ENCODE measurements at places on chromosomes 16 and 17.

DNA sequence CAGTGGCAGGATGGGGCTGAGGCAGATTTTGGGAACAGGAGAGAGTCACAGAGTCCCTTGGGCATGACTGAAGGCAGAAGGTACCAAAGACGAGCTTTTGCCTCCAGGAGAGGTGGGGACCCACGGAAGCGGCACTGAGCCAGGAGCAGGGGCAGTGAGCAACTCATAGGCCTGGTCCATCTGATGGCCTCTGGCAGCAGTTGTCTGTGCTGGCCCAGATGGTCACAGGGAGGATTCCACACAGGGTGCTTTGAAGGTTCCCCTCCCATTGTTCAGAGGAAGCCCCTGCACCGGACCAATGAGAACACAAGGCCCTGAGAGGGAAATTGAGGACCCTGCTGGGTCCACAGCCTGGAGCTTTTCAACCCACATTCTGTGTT lies 360.3 kb upstream of the TNRC6C start:
- DNase-seq, result no peak

DNA sequence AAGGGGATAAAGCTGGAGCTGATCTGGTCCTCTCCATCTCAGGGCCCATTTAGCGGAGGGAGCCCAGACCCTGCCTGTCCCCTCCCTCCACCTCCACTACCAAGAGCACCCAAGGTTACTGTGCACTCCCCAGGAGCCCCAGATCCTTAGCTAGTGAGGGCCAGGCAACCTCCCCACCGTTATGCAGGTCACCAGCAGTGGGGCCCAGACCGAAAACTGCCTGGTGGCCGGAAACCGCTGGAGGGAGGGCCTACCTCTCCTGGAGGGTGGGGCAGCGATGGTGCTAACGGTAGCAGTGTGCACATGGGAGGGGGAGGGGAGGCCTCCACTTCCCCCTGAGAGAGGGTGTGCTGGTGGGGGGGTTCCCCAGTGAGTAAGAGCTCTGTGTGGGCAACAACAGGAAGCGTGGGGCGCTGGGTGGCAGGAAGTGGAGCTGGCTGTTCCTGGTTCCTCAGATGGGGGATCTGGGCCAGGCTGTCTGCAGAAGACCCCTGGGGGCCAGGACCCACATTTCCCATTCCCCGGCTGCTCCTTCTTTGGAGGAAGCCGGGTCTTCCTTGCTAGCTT lies 4.4 kb downstream of the FMNL1 start:
- no peak for DNase-seq

- DNase-seq, result no peak
Measured at GRCh38 chr17:51739245-51739886, 419.1 kb downstream of the CA10 start.

DNA sequence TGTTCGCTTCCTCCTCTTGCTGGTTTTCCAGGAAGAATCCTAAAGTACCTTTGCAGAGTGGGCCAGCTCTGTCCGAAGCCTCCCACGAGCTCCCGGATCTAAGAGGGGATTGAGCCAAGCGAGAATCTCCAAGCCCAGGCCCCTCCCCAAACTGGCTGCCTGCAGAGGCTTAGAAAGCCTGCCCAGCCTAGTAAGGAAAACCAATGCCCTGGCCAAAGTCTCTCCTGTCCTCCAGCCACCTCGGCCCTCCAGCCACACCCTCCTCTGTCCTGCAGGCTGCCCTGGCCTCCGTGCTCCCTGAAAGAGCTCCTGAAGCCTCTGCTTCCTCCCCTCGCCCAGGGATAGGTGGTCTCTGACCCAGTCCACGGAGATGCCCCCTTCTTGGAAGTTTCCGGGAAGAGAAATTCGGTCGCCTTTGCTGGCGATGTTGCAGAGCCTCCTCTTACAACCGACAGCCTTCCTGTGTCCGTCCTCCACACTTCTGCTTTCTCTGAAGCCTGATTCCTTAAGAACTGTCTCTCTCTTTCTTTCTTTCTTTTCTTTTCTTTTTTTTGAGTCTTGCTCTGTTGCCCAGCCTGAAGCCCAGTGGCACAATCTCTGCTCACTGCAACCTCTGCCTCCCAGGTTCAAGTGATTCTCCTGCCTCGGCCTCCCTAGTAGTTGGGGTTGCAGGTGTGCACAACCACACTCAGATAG lies 54.9 kb upstream of the TOB1 start:
- no peak for DNase-seq

GRCh38 chr17:73363442-73364154 lies 51.8 kb upstream of the CDC42EP4 start:
- DNase-seq, result no peak

DNA sequence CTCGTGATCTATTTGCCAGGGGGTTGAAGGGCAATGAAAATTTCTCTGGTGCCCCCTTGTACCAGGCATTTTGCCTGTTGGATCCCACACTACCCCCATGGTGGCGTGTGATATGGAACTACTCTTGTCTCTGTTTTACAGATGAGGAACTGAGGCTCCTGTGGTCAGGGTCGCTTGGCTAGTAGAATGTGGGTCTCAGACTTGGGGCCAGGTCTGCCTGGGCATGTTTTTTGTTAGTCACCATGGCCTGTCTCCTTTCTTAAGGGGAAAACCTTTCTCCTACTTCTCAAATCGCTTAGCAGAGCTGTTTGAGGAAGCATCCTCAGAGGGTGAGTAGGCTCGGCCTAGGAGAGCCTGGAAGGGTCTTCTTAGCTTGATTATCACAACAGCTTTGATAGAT lies 51.2 kb downstream of the CLEC16A start:
- DNase-seq, result no peak

DNA sequence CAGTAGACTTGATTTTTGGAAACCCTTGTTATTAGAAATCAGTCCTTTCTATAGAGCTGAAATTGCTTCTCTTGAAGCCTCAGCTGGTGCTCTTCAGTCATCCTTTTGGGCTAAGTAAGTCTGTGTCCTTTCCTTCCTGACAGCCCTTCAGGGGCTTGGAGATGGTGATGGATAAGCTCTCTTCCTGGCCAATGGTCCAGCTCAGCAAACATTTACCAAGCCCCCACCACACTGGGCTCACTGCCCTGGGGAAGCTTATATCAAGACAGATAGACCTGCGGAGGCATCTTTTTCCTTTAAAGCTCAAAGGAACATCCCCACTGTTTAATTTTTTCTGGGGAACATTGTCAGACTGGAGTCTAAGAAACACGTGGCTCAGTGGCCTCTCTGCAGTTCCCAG lies 139.6 kb downstream of the HAPSTR1 start:
- DNase-seq, result no peak

- no peak for DNase-seq
Measured at GRCh38 chr16:4691666-4692412, 1.5 kb upstream of the NUDT16L1 start.

GRCh38 chr17:69147460-69147859 lies 5.8 kb upstream of the ABCA6 start:
- no peak for DNase-seq

DNA sequence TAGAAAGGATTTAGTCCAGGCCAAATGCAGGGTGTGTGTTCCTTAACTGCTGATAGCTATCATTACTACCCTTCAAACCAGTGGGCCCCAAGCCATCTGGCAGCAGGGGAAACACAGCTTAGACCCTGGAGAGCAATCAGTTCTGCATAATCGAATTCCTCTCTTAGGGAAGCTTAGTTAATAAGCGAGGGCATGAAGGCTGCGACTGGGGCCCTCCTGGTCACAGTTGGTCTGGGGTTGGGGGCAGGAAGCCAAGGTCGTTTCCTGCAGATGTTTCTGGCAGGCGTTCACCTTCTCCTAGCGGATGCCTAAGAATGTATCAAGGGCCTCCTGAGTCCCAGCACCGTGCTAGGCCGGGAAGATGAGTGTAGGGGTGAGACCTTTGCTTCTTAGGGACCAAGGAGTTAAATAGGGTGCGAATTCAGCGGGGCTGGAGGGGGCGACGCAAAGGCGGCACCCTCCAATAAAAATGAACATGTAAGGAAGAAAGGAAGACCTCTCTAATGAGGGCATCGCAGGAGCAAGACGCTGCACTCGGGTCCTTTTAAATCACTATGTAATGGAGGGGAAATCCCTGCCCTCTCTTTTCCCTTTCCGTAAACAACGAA lies 16.5 kb upstream of the EEF2K start:
- DNase-seq, result no peak

GRCh38 chr17:71809537-71809936 lies 311.3 kb upstream of the SOX9 start:
- no peak for DNase-seq

DNA sequence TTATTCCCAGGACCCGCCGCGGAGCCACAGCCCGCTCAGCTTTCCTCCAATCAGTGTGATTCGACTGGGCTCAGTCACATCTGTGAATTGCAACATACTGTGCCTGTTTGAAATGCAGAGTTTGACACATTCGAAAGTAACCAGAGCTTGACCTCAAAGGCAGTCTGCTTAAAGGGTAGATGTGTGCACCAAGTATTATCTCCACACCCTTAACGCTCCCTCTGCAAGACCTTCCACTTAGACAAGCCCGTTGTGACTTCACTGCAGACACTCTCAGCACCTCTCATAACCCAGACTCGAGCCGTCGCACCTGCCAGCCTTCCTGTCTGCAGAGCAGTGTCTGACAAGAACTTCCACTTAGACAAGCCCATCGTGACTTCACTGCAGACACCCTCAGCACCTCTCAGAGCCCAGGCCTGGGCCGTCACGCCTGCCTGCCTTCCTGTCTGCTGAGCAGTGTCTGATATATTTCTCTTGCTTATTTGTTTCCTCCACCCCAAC lies 3.7 kb downstream of the KLHDC4 start:
- no peak for DNase-seq

GRCh38 chr17:17018612-17019429 lies 23.4 kb upstream of the MPRIP start:
- no peak for DNase-seq

GRCh38 chr17:61168506-61168905 lies 231.1 kb upstream of the TBX2 start:
- DNase-seq, result no peak

DNA sequence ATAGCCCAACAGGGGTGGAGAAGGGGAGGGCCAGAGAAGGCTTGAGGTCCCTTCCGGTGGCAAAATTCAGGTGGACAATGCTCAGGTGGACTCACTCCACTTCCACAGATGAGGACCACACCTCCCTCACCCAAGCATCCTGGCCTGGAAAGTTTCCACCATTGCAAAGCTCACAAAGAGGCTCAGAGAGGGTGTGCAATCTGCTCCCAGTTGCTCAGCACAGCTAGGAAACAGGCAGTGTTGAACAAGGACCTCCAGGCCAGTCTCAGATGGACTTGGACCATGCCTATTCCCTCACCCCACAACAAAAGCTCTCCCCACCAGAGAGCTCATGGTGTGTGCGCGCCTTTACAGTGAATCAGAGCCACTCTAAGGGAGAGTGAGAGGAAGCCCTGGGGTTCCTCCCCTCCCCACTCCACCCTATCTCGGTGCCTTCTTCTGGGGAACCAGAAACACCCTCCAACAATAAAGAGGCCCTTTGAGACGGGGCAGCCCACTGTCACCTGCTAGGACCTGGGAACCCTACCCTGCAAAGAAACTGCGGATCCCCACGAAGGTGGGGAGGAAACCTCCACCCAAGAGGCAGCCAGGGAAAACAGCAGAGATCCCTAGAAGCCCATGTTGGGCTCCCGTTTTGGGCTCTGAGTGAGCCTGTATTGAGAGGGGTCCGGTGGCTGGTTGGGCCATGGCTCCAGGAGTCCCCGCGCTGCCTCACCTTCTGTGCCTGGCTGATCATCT lies 1.6 kb downstream of the FAM83G start:
- no peak for DNase-seq

GRCh38 chr16:49600976-49601375 lies 227.4 kb downstream of the C16orf78 start:
- no peak for DNase-seq

GRCh38 chr16:31228206-31228605 lies 11.3 kb upstream of the PYDC1 start:
- DNase-seq, result no peak

DNA sequence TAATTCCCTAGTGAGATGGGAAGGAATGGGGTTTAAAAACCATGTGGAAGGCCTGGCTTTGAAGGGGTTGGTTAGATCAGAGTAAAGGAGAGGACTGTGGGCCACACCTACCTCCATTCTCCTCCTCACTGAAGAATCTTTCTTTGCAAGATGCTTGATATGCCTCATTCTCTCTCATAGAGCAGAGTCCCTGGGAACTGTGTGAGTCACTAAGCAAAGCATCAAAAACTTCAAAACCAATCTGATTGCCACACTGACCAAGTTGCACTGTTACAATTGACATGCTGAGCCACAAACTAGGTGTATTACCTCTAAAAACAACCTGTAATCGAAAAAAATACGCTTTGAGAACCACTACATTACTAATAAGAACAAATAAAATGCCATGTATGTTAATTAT lies 2.0 kb downstream of the TUBD1 start:
- DNase-seq, result no peak
